ENCODE measurements at places on chromosomes 4 and X. TPM values are rescaled to one million over a fixed set of nuclear protein-coding genes. Genes with fewer than 3 reads are reported as not detected.

FGG gene
- polyA plus RNA-seq = not detected

FAM47C gene
- 0.05 TPM for polyA plus RNA-seq

PAK3 gene
- 0.86 TPM for polyA plus RNA-seq

TRO gene
- polyA plus RNA-seq = 92.2 TPM

HTRA3 gene
- 11.0 TPM for polyA plus RNA-seq

PPP4R3C gene
- not detected for polyA plus RNA-seq

GAGE12J gene
- polyA plus RNA-seq = not detected

FABP2 gene
- 0.04 TPM for polyA plus RNA-seq

PRRG1 gene
- polyA plus RNA-seq = 14.5 TPM

ATOH1 gene
- not detected for polyA plus RNA-seq

All from right lung (tissue), 10 donors.